Muscle of leg (tissue), 16 donors: ENCODE measurements at places on chromosomes 7 and 10. TPM values are rescaled to one million over a fixed set of nuclear protein-coding genes. Genes with fewer than 3 reads are reported as not detected.

GRCh38 chr7:10584886-10585285 is 388.8 kb upstream of the PHF14 start:
- no peaks in the 10 kb centered on the region for H3K27me3 ChIP-seq
- no peak overlapping the region for H3K4me3 ChIP-seq
- no peaks in the 10 kb centered on the region for H3K36me3 ChIP-seq
- no peak for DNase-seq

DNA sequence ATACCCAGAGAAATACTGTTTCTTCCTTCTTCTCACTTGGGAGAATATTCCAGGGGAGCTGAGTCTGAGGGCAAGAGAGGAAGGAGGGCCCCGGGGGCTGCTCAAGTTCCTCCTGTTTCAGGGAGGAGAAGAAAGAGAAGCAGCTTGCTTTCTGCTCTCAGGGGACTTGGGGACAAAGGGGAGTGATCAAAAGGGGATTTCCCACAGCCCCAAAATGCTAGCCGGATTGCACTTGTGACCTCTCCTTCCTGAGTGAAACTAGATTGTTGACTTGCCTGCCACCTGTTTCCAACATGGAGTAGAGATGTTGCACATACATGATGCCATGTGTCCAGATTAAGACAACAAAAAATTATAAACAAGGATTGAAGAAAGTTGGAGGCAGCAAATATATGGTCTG is 28.7 kb upstream of the PDCD4 start:
- peaks cover 5% of the 10 kb centered on the region for H3K36me3 ChIP-seq
- no peaks in the 10 kb centered on the region for H3K27me3 ChIP-seq
- peak; percentile 43 for DNase-seq
- peaks cover 25% of the 10 kb centered on the region for H3K4me1 ChIP-seq

GRCh38 chr7:111863269-111863668 is 301.0 kb upstream of the IMMP2L start:
- no peak for DNase-seq
- H3K4me3 ChIP-seq = no peak overlapping the region
- no peaks in the 10 kb centered on the region for H3K27me3 ChIP-seq
- peaks cover 6% of the 10 kb centered on the region for H3K36me3 ChIP-seq
- H3K27ac ChIP-seq = no peak overlapping the region
- no peaks in the 10 kb centered on the region for H3K4me1 ChIP-seq

DNA sequence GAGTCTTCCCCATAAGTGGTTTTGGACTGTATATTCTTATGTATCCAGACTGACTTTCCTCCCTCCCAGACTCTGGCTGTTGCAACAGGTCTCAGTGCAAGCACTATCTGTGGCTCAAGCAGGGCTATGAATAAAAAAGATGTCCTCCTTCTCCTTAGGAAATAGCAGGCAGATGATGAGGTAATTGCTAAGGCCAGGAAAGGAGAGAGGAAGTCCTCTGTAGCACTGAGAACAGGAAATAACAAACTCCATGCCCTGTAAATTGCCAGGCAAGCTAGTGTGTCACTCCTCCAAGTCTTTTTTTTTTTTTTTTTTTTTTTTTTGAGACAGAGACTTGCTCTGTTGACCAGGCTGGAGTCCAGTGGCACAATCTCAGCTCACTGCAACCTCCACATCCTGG is 900.1 kb downstream of the TYW1 start:
- DNase-seq = no peak
- no peak overlapping the region for H3K27ac ChIP-seq
- H3K36me3 ChIP-seq = no peaks in the 10 kb centered on the region
- no peak overlapping the region for H3K4me3 ChIP-seq
- H3K27me3 ChIP-seq = no peaks in the 10 kb centered on the region

DNA sequence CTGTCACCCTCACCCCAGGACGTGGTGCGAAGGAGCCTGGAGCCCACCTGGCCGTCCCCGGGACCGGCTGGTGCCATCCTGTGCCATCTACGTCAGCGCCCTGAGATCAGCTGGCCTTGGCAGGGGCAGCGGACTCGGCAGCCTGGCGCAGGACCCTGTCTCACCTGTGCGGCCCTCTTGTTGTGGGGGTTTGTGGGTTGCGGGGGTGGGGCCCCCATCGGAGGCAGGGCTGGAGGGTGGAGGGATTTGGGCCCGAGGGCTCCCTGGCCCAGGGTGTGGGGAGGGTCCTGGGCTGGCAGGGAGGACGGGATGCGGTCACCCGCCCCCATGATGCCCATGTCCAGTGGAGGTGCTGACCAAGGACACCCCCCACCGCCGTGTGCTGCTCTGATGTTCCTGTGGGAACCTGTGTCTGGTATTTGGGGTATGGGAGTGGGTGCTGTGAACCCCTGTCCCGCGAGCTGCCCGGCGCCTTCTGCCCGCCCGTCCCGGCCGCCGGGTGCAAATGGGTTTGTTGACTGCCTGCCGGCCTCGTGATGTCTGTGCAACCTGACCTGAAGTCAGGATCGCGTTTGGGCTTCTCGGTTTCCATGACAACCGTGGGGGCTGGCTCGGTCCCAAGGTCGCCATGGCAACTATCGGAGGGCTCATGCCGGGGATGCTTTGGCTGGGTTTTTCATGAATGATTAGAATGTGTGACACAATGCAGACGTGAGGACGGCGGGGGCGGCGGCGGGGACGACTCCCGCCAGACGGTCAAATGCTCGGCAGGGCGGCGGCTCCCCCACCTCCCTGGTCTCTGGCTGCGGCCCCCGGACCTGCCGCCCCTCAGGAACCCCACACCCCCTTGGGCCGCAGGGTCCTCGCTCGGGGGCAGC is 7.3 kb downstream of the MAFK start:
- H3K4me1 ChIP-seq = peaks cover 56% of the 10 kb centered on the region
- peaks cover 31% of the 10 kb centered on the region for H3K36me3 ChIP-seq
- H3K27ac ChIP-seq = peak overlapping the region; percentile 98
- peak; percentile 87 for DNase-seq

DNA sequence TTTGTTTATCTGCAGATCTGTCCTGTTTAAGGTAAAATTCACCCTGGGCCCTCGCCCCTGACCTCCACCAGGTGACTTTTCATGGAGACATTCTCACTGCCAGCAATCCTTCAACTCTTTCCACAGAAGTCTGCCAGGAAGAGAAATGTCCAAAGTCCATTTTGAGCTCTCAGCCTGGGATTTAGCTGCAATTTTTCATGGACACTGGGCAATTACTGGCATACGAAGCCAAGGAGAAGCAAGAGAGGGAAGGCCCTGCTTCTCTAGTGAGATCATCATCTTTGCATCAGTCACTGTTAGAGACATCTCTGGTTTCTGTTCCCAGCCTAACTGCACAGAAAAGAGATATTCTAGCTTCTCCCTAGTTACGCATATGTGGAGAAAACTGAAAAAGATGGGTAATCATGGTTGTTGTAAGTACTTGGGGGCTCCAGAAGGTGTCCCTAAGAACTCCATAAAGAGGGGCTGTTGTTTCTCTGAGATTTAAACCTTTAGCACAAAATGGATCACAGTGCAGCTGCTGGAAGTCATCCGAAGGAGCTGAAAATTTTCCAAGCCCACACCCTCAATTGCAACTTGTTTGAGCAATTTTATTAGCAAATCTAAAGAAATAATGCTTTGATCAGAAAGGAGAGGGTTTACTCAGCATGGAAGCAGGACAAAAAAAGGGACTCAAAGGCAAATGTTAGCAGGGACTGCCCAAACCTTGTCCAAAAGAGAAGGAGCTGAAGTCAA is 168.9 kb downstream of the SNX10 start:
- H3K27ac ChIP-seq = peak overlapping the region; percentile 30
- H3K4me1 ChIP-seq = peaks cover 9% of the 10 kb centered on the region
- peak; percentile 57 for DNase-seq
- H3K4me3 ChIP-seq = no peak overlapping the region

FXYD4 gene
- total RNA-seq = 0.44 TPM

NYAP1 gene
- total RNA-seq = 1.6 TPM
